Naive thymus-derived CD4-positive, alpha-beta T cell (primary cell): ENCODE measurements at places on chromosomes 6 and 20. TPM values are rescaled to one million over a fixed set of nuclear protein-coding genes. Genes with fewer than 3 reads are reported as not detected.

The PLEKHG1 gene
- total RNA-seq, result 0.74 TPM

DNA sequence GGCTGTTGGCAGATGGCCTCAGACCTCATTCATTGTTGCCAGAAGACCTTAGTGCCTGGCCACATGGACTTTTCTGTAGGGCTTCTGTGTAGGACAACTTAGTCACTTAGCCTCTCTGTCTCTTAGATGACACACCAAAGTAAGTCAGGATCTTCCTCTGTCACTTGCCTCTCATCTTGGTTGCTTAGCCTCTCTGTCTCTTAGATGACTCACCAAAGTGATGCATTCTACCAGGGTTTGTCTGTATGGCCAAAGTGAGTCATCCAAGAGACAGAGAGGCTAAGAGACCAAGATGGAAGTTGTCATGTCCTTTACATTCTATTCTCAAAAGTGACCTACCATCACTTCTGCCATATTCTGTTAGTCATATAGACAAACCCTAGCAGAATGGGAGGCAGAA lies 255.9 kb upstream of the DEFB112 start:
- no peak for DNase-seq

- peak; percentile 18 for DNase-seq
Measured at GRCh38 chr20:32672982-32673851, 524 bp downstream of the C20orf203 start.

The LAMA4 gene
- total RNA-seq, result not detected

DNA sequence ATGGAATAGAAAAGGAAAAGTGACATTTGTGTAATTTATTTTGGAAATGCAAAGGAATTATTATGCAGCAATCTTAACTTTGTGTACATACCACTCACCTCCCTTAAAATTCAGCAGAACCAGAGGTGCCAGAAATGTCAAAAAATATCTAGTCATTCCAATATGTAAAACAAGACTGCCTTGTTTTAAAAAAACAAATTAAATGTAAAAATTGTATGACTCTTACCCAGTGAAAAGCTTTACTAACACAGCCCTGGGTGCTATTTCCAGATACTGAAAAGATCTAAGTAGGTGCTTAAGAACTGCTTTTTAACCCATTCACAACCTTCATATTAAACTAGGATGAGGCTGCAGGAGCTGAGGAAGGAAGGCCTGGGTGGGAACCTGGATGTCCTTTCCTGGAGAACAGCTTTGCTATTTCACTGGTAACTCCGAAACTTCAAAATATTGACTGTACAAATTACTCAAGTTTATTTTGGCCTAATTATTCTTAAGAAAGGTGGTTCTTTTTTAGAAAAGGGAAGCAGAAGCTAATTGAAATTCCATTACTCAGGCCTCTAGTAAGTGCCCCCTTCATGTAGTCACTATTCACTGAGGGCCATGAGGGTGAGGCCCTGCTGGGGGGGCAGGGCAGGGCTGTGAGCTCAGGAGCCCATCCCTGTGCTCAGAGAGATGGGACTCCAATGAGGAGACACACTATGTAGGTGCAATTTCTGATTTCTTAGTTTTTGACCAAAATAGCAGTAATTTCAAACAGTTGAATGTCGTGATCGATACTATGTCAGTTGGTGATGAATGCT lies 139.6 kb downstream of the MAP3K4 start:
- DNase-seq, result no peak

DNA sequence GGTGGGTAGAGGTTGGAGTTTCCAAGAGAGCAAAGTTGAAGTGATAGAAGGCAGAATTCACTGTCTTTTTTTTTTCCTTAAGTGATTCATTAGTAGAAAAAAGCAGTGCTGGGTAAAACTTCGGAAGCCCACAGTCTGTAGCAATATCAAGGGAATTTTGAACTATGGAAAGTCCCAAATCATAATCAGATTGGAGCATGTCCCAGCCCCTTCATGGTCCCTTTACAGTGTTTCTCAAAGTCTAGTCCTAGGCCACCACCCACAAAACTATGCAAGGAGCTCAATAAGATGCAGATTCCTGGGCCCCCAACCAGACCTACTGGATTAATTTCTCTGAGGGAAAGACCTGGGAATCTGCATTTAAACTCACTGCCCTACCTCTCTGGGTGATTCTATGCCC lies 22.6 kb downstream of the NEDD9 start:
- DNase-seq, result no peak

GRCh38 chr6:151702851-151703658 lies 104.4 kb upstream of the ESR1 start:
- no peak for DNase-seq

DNA sequence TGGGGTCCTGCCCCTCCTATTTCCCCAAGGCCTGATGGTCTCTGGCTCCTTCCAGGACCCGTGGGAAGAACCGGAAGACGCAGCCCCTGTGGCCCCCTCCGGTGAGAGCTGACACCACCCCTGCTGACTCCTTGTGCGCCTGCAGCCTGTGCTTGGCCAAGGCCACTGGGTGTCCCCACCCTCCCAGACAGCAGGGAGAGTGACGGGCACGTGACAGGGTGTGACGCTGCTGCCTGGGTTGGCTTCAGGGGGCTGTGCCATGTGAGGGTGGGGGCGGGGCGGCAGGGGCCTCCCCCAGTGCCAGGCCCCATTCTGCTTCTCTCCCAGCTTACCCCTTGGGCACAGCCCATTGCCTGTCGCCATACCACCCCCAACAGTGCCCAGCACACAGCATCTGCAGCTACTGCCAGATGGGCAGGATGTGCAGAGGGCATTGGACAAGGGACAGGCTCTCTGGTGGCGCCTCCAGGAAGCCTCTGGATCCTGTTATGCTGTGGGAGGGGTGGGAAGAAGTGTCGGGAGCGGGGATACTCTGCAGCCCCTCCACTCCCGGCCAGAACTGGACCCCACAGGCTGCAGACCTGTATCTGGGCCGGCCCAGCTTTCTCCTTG lies 2.9 kb downstream of the BIRC7 start:
- DNase-seq, result no peak

DNA sequence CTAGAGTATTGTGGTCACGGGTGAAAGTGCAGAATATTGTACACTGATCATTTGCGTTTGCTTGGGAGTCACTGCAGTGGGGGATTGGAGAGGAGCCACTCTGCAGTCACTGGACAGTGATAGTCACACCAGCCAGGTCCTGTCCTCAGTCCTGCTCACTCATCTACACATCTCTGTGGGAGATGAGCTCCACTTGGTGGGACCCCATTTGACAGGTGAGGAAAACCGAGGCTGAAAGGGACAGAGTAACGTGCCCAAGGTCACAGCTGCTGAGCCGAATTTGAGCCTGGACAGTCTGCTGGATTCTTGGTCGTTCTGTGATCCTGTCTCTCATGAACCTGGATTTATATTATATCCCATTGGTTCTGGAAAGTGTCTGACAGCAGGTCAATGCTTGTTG lies 17.7 kb upstream of the PHACTR3 start:
- no peak for DNase-seq

- DNase-seq, result no peak
Measured at GRCh38 chr6:125512621-125513020, 210.9 kb upstream of the HDDC2 start.

GRCh38 chr6:157478926-157479325 lies 97.9 kb downstream of the ZDHHC14 start:
- DNase-seq, result no peak

The ADGRG6 gene
- 0.24 TPM for total RNA-seq

The ELOVL2 gene
- not detected for total RNA-seq

DNA sequence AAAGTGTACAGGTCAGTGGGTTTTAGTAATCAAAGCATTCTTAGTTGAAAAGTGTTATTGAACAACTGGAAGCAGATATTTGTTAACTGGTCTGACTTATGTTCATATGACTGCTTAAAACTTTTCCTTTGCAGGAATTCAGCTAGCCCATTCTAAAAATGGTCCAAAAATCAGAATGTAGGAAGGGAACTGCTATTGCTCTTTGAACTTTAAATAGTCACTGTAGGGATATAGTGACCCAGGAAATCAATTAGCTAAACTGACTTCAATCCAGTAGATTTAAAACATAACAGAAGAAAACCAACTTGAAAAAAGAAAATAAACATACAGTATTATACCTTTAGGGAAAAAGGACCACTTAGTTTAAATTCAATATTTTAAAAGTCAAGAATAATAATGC lies 25.5 kb downstream of the AKAP12 start:
- DNase-seq, result no peak

- DNase-seq, result no peak
Measured at GRCh38 chr20:31716351-31716750, 6.3 kb downstream of the BCL2L1 start.

The NT5E gene
- 3.7 TPM for total RNA-seq

The CDC25B gene
- 392 TPM for total RNA-seq

- DNase-seq, result no peak
Measured at GRCh38 chr6:135256866-135257265, 75.8 kb downstream of the MYB start.

The C20orf141 gene
- not detected for total RNA-seq

The ACSS1 gene
- 33.1 TPM for total RNA-seq

GRCh38 chr6:13338038-13338437 lies 9.7 kb upstream of the TBC1D7 start:
- no peak for DNase-seq

The GRM4 gene
- total RNA-seq, result not detected

DNA sequence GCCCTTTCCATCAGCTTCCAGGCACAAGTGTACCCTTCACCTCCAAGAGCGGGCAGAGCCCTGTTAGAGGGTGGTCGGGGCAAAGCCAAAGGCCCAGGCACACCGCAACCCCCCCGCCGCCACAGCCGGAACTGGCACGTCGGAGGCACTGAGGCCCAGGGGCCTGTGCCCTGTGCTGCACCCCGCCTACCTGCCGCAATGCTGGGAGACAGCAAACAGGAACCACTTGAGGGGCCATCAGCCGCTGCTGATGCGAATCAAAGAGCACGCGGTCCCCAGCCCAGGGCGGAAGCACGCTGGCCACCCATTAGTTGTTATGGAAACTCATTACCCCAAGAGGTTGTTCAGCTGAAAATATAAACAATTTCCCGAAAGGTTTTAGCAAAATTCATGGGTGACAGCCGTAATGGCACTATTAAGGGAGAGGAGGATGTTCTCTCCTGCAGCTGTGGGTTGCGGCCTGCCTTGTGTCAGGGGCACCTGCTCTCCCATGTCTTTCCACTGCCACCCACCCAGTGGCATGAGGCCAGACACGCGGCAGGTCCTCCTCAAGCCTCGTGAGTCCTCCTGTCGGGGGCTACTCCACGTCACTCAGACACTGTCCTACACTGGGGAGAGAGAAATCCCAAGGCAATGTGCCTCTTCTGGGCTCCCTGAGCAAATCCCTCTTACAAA lies 65.3 kb downstream of the EDN3 start:
- DNase-seq, result no peak

GRCh38 chr20:62063981-62064769 lies 1.5 kb downstream of the TAF4 start:
- no peak for DNase-seq

The EYA2 gene
- 0.16 TPM for total RNA-seq

DNA sequence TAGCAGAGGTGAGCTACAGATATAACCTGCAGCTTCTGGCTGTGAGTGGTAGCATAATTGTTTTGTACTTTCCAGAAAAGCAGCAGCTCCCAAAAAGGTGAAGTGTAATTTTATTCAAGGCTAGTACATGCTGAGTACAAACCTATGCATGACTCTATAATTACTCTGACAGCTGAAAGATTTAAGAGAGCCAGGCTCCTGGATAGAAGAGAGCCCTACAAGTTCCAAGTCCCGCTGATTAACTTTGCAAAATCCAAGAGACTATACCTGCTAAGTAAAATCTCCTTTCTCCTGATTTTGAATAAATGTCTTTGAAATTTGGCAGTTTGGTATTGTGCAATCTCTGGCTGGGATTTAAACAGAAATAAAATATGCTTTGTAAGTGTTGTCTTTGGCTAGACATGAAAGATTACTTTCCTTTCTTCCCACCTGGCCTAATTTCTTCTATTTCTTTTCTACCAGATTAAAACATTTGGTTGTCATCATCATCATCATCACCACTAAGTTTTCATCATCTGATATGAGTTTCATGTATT lies 79.5 kb downstream of the CTNNBL1 start:
- no peak for DNase-seq

The COL9A1 gene
- not detected for total RNA-seq

DNA sequence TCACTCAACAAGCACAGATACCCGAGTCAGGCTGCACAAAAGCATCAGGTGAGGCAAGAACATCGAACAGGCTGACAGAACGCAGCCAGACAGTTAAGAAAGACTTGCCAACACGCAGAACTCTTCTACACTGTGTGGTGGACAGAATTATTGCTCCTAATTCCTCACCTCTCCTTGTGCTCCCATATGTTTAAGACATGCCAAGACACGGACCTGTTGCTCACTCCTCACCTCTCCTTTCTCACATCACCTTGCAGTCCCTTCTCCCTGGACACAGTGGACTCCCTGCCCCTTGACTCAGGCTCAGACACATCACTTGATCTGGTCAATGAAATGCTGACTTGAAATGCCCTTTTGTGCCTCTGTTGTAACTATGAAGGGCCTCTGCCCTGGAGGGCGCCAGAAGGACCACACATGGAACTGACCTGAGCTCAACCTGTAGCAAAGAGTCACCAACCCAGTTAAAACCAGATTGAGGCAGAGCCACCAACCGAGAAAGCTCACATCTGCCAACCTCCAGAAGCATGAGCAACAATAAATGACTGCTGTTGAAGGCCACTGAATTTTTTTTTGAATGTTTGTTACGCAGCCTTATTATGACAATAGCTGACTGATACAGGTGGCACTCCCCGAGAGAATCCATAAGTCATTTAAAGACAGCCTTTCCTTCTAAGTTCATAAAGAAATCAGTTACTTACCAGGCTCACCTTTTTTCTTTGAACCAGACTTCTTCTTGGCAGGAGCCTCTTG lies 24.0 kb downstream of the RRBP1 start:
- no peak for DNase-seq

GRCh38 chr6:47188588-47189021 lies 121.1 kb downstream of the TNFRSF21 start:
- DNase-seq, result no peak

DNA sequence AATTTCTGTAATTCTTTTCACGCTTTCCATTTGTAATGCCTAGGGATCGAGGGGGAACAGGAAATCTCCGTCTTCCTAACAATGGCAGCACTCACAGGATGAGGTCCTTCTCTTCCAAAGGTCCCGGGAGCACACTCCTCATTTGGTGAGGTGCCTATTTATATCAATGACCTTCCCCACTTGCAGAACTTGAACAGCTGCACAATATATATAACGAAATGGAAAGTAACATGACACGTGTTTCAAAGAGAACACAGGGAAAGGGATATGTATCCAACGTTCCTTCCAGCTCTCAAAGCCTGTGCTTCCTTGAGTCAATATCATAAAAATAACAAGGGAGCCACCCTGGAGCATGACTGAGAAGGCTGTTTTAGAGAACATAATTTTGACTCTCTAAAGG lies 78.6 kb upstream of the RBM24 start:
- no peak for DNase-seq

The SEMG2 gene
- total RNA-seq, result not detected

The SAPCD1 gene
- 10.8 and 11.1 TPM in 2 replicates for total RNA-seq

DNA sequence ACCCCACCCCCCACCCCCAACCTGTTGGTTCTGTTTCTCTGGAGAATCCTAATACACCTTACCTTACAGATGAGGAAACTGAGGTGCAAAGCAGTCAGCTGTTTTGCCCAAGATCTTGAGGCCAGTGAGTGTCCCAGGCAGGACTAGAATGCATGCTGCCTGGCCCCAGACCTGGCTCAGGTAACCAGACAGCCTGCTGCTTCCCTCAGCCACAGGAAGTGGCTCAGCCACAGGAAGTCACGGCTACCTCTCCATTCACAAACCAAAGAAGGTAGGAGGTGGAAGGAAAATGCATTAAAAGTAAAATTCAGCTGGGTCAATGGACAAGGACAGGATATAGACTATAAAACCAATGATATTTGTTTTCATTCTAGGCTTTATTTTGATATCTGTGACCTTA lies 517.6 kb downstream of the CD83 start:
- peak; percentile 46 for DNase-seq

The SLC25A27 gene
- 3.3 TPM for total RNA-seq

The LTB gene
- 370 TPM for total RNA-seq
